H7 (cell line): ENCODE measurements at places on chromosomes 1 and 21. TPM values are rescaled to one million over a fixed set of nuclear protein-coding genes. Genes with fewer than 3 reads are reported as not detected.
A peak's percentile ranks its signal among the peaks of the same experiment; 100 is the strongest.

- no peak for DNase-seq
Observed at GRCh38 chr21:42619841-42620240, 33.6 kb upstream of the PDE9A start.

DNA sequence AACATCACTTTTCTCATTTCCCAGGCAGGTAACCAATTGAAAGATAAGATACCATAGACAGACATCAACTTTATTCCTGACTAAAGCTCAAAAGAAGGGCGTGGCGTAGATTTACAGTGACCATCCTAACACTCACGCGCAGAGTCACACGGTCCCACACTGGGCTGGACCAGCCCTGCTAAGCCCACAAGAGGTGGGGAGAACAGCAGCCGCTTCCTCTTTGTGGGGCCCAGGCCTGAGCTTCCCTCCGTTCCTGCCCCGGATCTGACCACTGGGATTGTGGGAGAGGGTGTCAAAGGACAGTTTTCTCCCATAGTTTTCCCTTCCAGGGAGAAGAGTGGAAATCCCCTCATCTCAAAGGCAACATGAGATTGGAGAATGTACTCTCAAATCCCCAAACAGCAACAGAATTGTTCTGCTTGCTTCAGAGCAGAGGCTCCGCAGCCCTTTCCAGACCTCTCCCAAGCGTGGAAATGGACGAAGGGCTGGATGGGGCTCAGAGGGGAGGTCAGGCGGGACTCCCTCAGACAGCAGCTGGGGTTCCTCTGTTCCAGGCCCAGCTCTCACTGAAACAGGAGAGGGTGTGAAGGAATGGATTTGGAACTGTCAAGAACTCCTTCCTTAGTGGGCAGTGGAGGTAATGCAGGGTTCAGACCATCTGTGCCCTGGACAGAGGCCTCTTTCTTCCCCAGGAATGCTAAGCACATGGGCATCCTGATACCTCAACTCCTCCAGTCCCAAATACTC lies 33.7 kb downstream of the L1TD1 start:
- DNase-seq = no peak

GRCh38 chr1:56867491-56867890 lies 12.9 kb downstream of the C8A start:
- DNase-seq = no peak

- DNase-seq = peak; percentile 90
Observed at GRCh38 chr1:61049850-61050540, 32.4 kb upstream of the NFIA start.

GIPC2 gene
- 0.07 and 0.26 TPM in 2 replicates for total RNA-seq

ZNF695 gene
- 15.3 and 22.7 TPM in 2 replicates for total RNA-seq

CD1D gene
- 5.9 and 6.4 TPM in 2 replicates for total RNA-seq

NBPF10 gene
- 0.42 and 0.89 TPM in 2 replicates for total RNA-seq
